ENCODE measurements at places on chromosomes 16 and 17.

DNA sequence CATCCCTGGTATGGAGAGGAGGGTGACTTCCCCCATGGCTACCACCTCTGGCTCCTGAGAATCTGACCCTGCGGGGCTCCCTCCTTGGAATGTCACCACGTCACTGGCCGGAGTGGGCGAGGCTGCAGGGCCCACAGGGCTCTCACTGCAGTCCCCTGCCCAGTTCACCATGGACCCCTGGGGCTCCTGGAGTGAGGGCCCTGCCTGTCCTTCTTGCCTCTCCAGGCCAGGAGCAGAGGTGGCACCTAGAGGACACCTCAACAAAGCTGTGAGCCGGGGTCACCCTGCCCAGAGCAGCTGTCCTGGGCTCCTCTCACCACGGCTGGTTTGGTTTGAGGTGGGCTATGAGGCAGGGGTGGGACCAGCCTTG is 67.8 kb upstream of the GNG13 start:
- no peak for DNase-seq

DNA sequence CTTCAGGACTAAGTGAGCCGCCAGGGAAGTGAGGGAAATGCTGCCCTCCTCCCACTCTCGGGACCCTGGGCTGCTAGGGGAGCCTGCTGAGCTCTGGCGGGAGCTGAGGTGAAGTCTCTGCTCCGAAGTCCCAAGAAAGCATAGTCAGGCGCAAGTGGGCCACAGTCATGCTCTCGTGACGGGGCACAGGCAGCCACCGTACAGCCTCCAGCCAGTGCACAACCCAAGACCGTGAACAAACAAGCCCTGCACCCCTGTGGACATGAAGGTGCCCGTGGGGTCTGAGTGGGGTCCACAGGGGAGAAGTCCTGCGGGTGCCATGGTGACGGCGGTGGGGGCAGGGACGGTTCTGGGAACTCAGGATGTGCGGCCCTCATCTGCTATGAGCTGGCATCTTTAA is 24.7 kb downstream of the ZNF276 start:
- DNase-seq = no peak

GRCh38 chr16:69397821-69398521 is 12.2 kb upstream of the TERF2 start:
- DNase-seq = no peak

DNA sequence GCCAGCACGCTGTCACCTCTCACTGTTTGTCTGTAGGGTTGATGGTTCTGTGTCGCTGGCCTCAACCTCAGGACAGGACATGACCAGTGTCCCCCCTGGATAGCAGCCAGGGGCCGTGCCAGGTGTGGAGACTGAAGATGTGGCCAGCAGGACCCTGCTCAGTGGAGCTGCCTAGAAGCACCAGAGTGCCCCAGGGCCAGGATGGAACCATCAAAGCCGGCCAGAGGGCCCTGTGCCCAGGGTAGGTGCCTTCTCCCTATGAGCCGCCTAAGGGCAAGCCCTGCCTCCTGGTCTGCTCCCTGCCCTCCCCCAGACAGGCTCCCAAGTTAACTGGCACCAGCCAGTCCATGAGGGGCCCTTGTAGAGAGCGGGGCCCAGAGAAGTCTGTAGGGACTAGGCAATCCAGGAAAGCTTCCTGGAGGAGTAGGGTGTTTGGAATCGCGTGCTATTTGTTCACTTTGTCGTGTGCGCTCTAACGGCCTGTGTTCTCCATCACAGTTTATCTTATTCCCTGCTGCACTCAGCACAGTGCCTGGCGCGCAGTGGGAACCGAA is 546 bp upstream of the NDUFB10 start:
- DNase-seq = no peak

DNA sequence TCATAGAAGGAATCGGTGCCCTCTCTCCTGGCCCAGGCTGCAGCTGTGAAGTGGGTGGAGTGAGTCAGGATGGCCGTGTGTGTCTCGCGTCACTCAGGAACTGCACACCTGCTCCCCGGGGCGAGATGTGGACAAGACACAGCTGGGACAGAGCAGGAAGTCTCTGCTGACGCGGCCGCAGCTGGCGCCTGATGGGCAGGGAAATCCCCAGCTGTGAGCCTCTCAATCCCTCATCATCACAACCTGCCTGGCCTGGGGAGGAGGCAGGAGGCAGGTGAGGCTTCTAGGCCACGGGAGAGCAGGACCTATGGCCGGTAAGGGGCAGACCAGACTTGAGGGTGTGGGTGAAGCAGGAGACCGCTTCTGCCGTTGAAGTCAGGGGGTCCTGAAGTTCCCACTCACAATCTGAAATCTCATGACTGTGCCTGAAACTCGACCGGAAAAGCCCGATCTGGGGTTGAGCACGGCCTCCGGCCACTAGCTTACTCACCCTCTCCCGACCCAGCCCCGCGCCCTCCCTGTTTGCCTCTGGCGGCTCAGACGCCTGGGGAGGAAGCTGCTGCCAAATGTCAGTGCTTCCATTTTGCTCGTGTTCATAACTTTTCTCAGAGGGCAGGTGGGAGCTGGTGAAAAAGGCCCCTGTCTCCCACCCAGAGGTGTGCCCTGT is 1.1 kb upstream of the TRPV3 start:
- no peak for DNase-seq

DNA sequence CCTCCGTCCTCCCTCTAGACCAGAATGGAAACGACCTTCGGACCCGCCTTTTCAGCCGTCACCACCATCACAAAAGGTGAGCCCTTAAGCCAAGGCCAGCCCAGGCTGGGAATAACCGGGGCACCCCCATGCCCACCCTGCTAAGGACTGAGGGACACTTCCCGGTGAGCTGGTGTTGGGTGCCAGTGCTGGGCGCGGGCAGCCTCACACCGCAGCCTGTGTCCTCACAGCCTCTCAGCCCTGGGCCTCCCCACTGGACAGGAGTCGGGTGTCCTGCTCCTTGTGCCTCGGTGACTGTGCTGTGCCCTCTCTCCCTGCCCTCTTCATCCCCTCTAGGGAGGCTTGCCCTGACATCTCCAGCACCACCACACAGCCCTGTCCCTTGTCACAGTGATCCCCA is 10.3 kb downstream of the TRAF7 start:
- DNase-seq = no peak

GRCh38 chr17:45195424-45195823 is 26.3 kb upstream of the FMNL1 start:
- DNase-seq = no peak

DNA sequence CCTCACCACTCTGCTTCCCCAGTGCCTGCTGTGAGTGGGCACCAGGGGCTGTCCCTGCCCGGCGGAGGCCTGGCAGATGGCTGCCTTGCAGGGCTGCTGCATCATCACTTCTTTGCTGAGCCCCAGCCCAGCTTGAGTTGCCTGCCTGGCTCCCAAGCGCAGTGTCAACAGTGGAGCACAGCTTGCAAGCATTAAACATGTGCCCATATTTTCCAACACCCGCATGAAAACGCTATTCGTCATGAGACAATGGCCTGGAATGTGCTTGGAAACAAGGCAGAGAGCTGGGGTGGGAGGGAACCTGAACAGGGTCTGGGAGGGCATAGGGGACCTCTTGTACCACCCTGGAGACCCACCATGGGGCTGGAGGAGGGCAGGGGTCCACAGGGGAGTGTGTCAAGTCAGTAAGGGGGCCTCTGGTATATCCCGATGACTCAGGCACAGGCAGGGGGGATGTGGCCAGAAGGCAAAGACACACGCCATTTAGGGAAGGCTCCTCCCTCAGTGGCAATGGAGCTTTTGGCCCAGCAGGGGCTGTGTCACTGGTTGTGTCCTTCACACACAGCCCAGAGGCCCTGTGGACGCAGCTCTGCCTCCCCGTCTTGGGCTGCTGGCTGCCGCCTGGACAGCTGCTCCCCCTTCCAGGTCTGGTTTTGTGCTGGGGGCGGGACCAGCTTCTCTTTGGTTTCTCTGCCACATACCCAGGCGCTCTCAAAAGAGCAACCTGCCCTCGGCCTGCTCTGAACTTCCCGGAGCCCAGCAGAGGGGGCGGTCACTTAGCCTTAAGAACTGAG is 17.4 kb upstream of the MTSS2 start:
- DNase-seq = no peak

DNA sequence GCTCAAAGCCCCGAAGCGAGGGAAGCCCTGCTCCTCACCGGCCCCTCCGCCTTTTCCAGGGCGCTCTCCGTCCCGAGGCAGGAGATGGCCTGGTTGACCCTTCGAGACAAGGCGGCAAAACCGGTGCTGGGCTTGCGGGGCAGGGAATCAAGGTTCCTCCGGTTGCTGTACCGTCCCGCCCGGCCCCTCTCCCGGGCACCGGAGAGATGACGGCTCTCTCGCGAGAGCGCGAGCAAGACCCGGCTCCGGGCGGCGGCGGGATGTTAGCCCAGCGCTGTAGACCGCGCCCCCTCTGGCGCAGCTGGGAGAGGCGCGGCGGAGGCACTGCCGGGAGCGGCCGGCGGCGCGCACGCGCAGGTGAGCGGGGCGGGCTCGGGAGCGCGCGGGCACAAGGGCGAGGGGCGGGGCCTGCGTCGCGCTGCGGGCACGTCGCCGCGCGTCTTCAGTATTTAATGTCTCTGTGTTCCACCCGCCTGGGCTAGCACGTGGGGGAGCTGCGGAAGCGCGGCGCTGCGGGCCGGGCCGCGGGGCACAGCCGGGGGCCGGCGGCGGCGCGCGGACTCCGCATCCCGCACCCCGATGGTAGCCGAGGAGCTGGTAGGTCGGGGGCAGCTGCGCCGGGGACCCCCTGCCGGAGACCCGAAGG is at the start of gene AKAP1:
AKAP1 (plus strand) TSS at position 445 of the 646 bp plus-strand sequence. CDS start 20,219 bp downstream, outside the sequence.
- DNase-seq = peak; percentile 80

- no peak for DNase-seq
These were observed 7.7 kb downstream of the MED9 start for GRCh38 chr17:17484451-17484899.

- no peak for DNase-seq
These were observed 49.0 kb upstream of the METRNL start for GRCh38 chr17:83030432-83030831.

DNA sequence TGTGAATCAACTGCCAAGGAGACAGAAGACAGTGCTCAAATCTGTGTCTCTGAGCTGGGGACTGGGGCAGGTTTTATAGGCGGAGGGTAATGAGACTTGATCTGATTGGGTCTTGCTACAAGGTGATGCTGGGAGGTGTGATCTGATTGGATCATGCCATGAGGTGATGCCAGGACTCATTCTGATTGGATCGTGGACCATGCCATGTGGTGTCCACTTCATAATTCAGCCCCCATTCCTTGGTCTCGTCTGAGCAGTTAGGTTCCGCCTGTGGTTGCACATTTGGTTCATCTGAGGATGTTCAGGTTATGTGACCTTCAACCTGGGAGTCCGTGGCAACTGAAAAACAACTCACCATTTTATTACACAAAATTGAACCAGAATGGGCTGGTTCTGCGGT is 41.0 kb downstream of the OTOA start:
- DNase-seq = no peak

DNA sequence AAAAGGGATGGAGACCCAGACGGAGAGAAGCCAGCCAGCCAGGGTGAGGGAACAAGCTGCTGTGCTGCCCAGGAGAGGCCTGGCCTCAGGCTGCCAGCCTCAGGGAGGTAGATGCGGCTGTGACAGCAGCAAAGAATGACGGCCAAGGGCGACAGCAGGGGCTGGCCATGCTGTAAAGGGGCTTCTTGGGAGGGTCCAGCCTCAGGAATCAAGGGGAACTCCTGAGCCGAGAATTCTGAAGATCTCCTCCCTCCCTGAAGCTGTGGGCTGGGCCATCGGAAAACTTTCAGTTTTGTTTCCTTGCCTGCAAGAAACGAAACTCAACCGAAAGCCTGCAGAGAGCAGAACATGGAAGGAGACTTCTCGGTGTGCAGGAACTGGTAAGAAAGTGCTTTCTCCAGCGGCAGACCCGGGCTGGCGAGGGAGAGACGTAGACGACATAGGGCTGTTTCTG is at the start of gene XAF1:
XAF1 (plus strand) TSS at position 316 of the 454 bp plus-strand sequence; CDS start at position 349, 33 bp downstream.
- DNase-seq = no peak

DNA sequence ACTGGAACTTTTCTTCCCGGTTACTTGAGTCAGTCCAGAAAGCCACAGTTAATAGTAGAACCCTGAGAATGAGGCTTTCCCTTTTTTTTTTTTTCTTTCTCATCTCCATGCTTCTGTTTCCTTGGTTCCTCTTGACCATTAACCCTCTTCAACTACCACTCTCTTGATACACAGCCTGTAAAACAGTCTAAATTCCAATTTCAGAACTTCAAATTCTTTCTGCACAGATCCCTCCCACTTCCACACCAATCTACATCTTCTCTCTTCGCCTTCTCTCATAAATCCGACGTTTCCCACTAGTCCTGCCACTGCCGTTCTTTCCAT is 588 bp downstream of the METTL16 start:
- no peak for DNase-seq

- DNase-seq = no peak
These were observed 31.4 kb upstream of the MED9 start for GRCh38 chr17:17445296-17445924.

GRCh38 chr16:86733546-86734254 is 155.4 kb downstream of the FOXL1 start:
- DNase-seq = no peak
